Stimulated activated CD4-positive, alpha-beta T cell treated with anti-CD3 and anti-CD28 coated beads, TNF-alpha, amount 100 ng/mL, for 1 hour (primary cell): ENCODE measurements at places on chromosomes 16 and 17.

DNA sequence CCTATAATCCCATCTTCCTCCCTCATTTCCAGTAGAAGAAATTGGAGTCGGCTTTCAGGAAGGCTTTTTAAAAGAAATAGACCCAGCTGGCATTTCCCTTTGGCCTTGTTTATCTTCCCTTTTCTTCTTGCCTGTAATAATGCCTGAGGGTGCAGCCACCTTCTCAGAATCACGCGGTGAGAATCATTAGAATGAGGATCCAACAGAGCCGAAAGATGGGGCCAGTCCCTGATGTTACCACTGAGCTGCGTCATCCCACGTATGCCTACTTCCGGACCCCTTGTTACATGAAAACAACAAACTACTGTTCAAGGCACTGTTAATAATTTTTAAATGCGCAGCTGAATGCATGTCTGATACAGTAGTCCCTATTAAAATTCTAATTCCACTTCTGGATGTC is 24.1 kb downstream of the SDR42E1 start:
- no peak for DNase-seq

- no peak for DNase-seq
These were observed 36.0 kb upstream of the ADCY9 start for GRCh38 chr16:4152267-4152666.

GRCh38 chr16:90035902-90036301 is 16.6 kb upstream of the DBNDD1 start:
- no peak for DNase-seq

- no peak for DNase-seq
These were observed 100.4 kb downstream of the ELAC2 start for GRCh38 chr17:12917399-12917798.

DNA sequence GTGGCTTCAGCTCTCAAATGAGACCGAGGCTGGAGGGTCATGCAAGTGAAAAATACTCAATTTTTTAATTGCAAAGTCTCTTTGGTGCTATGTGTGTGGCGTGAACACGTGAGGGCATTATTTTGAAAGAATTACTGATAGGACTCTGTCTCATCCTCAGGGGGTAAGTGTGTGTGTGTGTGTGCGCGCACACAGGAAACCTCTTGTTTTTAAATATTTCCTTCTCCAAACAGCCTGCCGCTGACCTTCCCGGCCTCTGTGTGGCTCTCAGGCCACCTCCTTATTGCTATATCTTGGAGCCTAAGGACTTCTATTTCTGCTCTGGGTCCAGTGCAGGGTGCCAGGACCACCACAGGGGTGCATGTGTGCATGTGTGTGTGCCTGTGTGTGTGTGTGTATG is 99.7 kb downstream of the CMIP start:
- no peak for DNase-seq

DNA sequence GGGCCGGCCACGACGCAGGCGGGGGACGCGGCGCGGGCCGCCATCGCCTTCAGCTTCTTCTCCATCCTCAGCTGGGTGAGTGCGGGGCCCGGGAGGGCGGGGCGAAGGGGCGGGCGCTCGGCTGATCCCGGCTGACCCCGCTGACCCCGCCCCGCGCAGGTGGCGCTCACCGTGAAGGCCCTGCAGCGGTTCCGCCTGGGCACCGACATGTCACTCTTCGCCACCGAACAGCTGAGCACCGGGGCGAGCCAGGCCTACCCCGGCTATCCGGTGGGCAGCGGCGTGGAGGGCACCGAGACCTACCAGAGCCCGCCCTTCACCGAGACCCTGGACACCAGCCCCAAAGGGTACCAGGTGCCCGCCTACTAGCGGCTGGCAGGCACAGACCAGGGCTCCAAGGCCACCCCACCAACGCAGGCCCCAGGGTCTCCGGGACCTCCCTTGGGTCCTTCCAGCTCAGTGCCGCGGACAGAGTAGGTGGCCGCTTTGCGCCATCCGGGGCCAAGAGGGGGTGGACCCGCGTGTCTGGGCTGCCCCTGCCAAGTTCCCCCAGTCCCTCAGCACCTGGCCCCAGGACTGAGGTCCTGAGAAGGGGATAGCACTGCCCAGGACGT is 3.0 kb downstream of the SYNGR3 start:
- DNase-seq: no peak

- DNase-seq: no peak
These were observed 1.6 kb downstream of the TMC8 start for GRCh38 chr17:78132084-78132676.

- no peak for DNase-seq
These were observed 47.5 kb downstream of the FOXL1 start for GRCh38 chr16:86625821-86626220.

- no peak for DNase-seq
These were observed 257.6 kb upstream of the SDK2 start for GRCh38 chr17:73901661-73902415.

DNA sequence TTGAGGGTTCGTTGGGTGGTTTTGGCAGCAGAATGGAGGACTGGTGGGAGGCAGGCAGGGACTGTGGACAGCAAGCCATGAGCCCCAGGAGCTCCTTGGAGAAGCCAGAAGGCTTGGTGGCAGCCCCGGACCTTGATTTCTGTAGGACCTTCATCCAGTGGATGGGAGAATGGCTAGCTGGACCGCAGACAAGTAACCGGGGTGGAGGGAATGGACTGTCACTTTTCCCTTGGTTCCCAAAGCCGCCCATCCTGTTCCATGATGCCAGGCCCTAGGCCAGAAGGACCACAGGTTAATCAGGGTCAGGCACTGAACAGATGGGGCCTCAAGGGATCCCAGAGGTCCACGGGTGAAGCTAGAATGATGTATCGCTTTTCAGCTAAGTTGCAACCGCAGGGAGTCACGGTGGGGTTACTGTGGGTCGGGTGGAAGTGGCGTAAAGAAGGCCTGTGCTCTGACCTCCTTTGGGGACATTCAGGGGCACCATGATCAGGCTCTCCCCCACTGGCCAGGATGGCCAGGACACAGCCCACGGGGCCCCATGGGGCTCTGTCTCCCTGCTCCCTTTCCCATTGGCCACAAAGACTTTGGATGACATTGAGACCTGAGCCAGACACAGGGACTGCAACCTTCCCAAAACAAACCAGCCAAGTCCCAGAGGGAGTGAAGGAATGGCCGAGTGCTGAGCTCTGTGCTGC is 66.9 kb upstream of the MRTFB start:
- no peak for DNase-seq

DNA sequence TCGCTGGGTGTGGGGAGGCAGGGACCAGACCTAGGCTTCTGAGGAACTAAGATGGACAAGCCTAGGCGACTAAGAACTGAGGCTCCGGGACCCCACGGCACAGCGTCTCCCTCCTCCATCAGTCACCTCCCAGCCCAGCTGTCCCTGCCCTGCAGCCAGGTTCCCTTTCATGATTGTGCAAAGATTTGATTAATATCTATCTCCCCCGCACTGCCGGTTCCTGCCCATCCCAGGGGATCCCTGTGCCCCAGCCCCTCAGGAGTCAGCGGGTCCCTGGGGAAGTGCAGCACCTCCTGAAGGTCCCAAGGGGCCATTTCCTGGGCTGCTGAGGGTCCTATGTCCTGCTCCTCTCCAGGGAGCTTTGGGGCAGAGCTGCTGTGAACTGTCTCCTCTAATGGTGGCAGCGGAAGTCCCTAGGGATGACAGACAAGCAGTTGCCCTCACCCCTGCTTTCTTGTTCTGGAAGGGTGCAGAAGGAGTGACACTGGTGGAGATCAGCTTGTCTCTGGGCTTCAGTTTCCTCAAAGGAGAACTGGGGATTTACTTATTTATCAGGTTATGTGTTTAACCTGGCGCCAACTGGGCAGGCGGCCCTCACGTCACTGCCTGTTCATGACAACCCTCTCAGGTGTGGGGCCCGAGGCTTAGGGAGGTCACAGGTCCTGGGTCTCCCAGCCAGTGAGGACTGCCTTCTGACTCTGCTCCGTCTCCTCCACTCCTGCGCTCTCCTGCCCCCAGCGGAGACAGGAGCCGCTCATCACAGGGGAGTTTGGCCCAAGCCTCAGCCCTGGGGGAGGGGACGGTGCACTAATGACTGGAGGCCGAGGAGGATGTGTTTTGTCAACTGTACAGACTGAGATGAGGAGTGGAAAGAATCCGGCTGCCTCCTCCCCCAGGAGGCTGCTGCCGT is 1.9 kb upstream of the C16orf74 start:
- DNase-seq: no peak

- DNase-seq: no peak
These were observed 10.4 kb upstream of the GLG1 start for GRCh38 chr16:74617206-74617788.

GRCh38 chr16:138049-138417 is 440 bp downstream of the NPRL3 start:
- DNase-seq: no peak

DNA sequence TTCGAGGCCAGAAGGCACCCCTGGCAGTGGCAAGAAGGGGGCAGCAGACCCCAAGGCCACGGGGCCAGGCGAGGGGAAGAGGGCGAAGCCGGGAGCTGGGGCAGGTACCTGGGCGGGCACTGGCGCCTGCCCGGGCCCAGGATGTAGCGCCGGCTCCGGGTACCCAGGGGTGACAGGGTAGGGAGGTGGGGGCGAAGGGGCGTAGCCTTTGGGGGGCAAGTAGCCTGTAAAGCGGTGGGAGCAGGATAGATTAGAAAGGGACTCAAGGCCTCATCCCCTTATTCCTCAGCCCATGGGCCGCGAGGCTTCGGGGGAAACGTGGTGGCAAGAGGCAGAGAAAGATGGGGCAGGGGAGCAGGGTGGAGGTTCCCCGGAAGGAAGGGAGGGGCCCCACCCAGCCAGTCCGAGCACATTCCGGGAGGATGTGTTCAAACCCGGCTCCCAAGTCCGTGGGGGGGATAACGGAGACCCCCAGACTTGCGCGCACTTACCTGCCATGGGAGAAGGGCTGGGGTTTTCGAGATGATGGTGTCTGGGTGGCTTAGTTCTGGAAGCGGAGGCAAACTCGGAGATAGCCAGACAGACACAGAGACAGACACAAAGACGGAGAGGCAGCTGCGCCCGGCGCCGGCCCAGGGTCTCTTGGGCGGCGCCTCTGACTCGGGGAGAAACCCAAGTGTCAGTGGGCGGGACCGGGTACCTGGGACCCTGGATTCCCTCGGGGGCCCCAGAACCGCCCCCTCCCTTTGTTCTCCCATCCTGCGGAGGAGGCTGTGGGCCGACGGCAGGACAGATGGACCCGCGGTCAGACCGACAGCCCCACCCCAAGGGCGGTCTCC is 493 bp downstream of the PLSCR3 start:
- DNase-seq: no peak

DNA sequence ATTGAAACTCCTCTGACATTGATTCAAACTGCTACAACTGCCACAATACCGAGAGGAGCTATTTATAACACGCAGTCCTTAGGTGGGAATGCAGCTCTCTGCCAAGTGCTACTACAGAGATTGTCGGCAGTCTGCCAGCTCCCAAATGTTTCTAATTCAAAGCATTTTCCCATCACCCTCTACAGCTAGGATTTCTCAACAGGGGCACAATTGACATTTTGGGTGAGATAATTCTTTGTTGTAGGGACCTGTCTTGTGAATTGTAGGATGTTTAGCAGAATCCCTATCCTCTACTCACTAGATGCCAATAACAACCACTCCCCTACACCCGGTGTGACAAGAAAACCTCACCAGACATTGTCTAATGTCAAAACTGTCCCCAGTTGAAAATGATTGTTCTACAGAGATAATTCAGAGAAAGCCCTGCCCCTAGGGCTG is 7.8 kb upstream of the N4BP1 start:
- DNase-seq: no peak

GRCh38 chr17:77534137-77534536 is 393.4 kb downstream of the SEC14L1 start:
- DNase-seq: no peak
